ENCODE measurements at places on chromosomes 12 and 14. TPM values are rescaled to one million over a fixed set of nuclear protein-coding genes. Genes with fewer than 3 reads are reported as not detected.
A peak's percentile ranks its signal among the peaks of the same experiment; 100 is the strongest.

- no peak for DNase-seq
Measured at GRCh38 chr14:90416720-90417119, 19.9 kb downstream of the CALM1 start.

GRCh38 chr12:56375598-56376434, 13.2 kb upstream of the APOF start:
- no peak for DNase-seq

DNA sequence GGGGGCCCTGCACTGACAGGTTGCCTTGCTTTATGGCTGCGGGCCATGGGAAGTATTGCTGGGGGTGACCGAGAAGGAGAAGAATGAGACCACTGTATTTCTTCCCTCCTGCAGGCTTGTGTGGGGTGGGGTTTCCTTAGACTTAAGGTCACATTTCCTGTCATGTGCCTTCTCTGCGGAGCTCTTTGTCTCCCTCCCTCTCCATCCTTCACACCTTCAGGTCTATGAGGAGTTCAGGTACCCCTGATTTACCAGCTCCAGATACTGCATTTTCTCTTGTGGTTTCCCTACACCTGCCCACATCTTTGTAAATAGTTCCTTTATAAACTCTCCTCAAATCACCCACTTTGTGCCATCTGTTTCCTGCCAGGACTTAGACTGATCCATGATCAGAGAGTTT, 3.6 kb downstream of the FNTB start:
- no peak for DNase-seq

GRCh38 chr14:37594238-37594970, 645 bp downstream of the FOXA1 start:
- DNase-seq: peak; percentile 41

GRCh38 chr12:71356569-71356968, 83.0 kb upstream of the LGR5 start:
- DNase-seq: no peak

- no peak for DNase-seq
Measured at GRCh38 chr12:131694116-131694838, 16.6 kb upstream of the SFSWAP start.

SLC5A8 gene
- 0.04 TPM for polyA plus RNA-seq

GRCh38 chr12:24853588-24853987, 95.3 kb downstream of the BCAT1 start:
- no peak for DNase-seq

- no peak for DNase-seq
Measured at GRCh38 chr12:113796852-113797534, 169.1 kb downstream of the RBM19 start.

GRCh38 chr12:13428538-13429265, 232.2 kb downstream of the EMP1 start:
- DNase-seq: no peak

DNA sequence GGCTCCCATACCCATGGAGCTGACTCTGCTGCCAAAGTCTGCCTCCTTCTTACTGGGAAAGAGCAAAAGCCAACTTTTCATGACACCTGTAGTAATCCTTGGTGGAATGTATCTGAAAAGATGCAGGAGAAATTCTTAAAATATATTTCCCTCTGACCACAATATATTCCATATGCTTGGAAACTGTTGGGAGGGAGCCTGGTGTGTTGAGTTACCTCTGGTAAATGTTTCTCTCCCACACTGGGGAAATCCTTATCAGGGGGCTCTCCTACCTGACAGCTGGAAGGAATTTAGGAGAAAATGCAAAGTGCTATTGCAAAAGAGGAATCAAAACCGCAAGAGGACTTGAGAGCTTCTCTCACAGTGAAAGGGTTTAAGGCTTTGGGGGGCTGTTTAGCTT, 139.4 kb downstream of the TBX5 start:
- DNase-seq: no peak

CDCA3 gene
- polyA plus RNA-seq: 17.5 TPM

DNA sequence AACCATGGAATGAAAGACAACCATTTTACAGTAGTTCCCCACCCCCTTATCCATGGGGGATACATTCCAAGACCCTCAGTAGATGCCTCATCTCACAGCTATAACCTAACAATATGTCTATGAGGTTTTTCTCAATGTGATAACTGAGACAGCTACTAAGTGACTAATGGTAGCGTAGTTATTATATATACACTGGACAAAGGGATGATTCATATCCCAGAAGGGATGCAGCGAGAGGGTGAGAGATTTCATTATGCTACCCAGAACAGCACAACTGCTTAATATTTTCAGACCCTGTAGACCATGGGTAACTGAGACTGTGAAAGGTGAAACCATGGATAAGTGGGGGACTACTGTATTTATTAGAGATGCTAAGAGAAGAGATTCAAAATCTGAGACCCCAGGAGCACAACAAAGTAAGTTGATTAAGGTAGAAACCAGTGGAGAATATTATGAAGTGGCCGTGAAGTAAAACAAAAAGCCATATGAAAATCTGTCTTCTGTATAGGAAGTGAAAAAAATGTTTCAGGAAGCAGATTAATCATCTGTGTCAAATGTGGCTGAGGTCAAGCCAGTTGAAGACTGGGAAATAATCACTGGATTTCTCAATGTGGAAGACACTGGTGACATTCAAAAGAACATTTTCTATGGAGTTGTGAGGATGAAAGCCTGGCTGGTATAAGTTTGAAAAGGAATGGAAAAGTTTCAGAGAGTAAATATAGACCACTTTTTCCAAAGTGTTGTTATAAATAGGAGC, 77.2 kb downstream of the RPL10L start:
- no peak for DNase-seq

CCER1 gene
- not detected for polyA plus RNA-seq

DNA sequence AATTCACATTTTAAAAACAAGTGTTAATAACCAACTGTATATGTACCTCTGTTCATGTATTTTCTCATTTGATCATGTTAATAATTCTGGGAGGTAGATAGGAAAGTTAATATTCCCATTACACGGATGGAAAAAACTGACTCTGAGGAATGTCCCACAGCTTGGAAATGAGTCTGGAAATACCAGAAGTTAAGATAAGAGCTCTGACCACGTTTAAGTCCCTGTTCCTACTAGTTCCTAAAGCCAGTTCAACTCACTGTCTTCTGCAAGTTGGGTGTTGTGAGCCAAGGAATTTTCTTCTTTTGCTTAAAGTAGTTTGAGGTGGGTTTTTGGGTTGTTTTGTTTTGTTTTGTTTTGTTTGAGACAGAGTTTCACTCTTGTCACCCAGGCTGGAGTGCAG, 104.5 kb downstream of the TMEM30B start:
- no peak for DNase-seq

CCDC184 gene
- 3.0 TPM for polyA plus RNA-seq

DNA sequence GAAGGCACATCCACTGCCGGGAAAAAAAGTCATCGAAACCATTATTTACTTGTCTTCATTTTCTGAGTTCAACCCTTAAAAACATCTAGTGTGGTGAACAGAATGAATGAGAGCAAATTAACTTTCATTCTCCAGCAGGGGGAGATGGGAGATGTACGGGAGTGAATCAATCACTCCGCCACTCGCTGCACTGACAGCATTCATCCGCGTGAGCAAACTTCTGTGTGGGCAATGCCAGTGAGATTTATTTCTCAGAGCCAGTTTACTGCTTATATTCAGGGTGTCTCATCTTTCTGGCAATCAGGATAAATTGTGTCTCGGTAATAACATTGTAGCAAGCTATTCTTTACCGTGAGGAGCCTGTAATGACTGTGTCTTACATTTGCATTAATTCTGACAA, 463.6 kb upstream of the MIS18BP1 start:
- DNase-seq: no peak

DNA sequence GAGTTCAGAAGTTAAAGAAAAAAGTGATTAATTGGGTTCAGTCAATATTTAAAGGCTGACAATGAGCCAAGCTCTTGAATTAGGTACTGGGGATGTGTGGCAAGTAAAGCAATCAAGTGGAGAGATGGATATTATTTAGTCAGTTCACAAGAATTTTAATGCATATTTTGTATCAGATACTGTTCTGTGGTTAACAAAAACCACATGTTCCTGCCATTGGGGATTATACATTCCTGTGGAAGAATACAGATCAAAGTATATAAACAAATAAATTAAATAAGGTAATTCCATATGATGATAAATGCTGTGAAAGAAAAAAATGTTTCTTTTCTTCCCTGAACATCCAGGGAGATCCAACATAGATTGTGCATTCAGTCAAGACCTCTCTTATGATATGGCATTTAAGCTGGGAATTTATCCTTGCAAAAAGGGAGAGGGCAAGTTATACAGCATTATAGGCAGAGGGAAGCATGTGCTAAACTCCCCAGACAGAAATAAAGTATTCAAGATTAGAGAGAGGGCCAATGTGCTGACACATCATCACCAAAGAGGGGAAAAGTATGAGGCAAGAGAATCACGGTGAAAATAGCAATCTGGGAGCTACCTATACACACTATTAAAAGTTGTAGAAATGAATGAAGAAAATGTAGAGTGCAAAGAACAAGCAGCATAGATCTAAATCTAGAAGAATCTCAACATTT, 17.6 kb upstream of the A2M start:
- no peak for DNase-seq

- DNase-seq: no peak
Measured at GRCh38 chr12:4719821-4720636, at the start of gene GALNT8. TSS of gene GALNT8 (plus strand) at chr12:4720400. CDS start at chr12:4720678, 278 bp downstream.

GRCh38 chr14:68784226-68784910, 8.5 kb downstream of the ZFP36L1 start:
- DNase-seq: no peak

DNA sequence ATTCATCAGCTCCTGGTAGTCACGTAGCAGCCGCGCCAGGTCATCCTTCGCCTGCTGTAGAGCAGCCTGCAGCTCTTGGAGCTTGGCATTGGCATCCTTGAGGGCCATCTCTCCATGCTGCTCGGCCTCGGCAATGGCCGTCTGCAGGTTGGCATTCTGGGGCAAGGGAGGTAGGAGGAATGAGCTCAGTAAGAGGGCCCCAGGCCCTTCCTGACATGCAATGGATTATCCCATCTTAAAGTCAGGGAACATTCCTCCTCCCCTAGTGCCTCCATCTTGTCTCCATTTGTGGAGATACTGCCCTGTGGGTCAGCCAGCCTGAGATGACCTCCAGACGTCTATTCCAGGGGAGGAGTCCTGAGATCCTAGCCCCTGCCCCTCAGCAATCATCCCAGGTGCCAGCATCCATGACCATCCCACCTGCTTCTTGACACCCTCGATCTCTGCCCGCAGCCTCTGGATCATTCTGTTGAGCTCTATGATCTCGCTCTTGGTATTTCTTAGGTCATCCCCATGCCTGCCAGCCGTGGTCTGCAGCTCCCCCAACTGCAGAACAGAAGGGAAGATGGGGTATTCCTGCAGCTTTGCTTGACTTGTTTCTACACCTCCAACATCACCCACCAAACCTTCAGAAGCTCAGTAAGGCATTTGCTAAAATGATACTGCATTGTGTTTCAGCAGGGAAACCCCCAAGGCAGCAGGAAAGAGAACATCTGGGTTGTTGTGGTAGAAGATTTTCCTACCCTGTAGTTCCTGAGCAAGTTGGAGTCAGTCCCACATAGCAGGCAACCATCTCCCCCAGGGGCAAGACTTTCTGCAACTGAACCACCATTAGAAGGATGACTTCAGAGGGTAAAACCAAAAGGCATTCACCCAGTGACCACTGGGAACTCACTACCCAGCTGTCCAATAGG, 4.4 kb downstream of the KRT3 start:
- DNase-seq: no peak

DNA sequence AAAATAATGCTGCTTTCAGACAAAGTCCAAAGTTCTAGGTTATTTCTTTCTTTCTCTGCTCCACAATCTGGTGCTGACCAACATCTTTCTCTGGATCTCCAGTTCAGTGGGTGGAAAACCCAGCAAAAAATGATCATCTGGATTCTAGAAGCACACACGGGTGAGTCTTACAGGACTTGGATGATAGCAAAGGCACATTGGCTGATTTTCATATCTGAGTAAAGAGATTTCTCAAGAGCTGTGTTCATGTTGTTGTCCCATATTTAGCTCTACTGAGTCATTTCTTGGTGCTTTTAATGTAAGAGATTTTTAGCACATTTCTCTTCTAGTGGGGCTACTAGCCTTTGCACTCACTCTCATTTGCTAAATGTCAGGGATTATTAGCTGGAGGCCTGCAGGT, 336.7 kb downstream of the GALC start:
- no peak for DNase-seq

- DNase-seq: no peak
Measured at GRCh38 chr12:111085096-111085495, 164.7 kb upstream of the MYL2 start.

- DNase-seq: no peak
Measured at GRCh38 chr14:94077111-94077821, 3.7 kb downstream of the DDX24 start.

- no peak for DNase-seq
Measured at GRCh38 chr14:97138801-97139200, 341.6 kb downstream of the VRK1 start.

- DNase-seq: no peak
Measured at GRCh38 chr12:1966561-1967226, 37.6 kb downstream of the DCP1B start.

- DNase-seq: no peak
Measured at GRCh38 chr14:78605025-78605762, 435.0 kb downstream of the NRXN3 start.

APOF gene
- polyA plus RNA-seq: not detected

GPX2 gene
- 0.35 TPM for polyA plus RNA-seq

SLC6A13 gene
- polyA plus RNA-seq: 3.1 TPM

DNA sequence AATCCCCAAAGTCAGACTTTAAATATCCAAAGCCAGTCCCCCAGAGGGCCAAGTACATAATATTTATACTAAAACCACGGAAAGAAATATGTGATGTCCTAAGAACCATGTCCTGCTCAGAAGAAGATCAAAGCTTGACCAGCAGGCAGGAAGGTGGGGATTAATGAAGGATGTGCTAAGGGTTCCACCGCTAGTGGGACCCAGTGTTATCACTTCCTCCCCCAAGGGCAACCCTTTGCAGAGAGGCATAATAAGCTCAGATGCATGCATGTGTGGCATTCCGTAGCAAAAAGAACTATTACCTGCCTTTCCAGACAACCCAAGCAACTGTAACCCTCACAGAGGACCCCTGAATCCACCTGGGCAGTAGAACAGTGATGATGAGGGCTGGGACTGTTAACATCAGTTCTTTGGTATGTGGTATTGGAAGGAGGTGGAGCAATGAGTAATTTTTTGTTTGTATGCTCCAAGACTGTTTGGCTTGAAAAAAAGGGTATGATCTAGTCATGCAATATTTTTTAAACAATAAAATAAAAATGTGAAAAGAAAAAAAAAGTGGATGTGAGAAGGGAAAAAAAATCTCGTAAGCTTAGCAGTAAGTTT, 71.7 kb upstream of the ETV6 start:
- no peak for DNase-seq

EML5 gene
- polyA plus RNA-seq: 1.6 TPM

DNA sequence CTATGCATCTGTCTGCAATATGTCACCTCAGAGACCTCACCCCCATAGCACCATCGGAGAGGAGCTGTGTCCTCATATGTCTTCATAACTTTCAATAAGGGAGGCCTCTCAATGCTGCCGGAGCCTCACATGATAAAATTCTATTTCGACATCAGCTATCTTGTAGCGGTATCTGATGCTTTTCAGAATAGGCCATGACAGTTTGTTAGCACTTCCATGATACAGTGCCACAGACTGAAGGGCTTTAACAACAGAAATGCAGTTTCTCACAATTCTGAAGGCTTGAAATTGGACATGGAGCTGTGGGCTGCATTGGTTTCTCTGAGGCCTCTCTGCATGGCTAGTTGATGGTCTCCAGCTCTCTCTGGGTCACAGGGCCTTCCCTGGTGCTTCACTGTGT, 125.0 kb upstream of the PZP start:
- DNase-seq: no peak
